ENCODE measurements at places on chromosomes 2 and 18.
A peak's percentile ranks its signal among the peaks of the same experiment; 100 is the strongest.

DNA sequence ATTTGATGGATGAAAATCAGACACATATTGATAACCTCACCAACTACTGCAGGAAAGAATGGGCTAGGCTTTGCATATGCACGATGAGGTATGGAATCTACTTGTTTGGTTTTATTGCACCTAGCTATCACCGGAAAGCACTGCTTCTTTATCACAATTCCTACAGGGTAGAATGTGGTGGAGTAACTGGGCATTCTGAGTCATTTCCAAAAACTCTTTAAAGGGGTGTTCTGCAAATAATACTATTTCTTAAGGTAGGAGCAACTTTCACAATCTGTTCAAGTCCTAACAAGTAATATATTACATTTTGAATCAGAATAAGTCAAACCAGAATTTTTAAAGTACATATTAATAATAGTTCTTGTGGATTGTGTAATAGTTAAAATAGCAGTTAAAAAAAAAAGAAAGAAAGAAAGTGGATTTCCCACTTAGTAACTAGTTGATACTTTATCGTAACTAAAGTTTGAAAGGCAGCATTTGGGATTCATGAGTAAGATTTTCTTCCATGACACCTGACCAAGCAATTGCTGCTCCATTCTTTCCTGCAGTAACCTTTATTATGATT lies 40.5 kb downstream of the INO80C start:
- DNase-seq, result no peak

GRCh38 chr2:20187331-20187730 lies 37.6 kb downstream of the SDC1 start:
- peak; percentile 10 for DNase-seq

- DNase-seq, result no peak
Observed at GRCh38 chr2:58727981-58728656, 487.0 kb upstream of the FANCL start.

DNA sequence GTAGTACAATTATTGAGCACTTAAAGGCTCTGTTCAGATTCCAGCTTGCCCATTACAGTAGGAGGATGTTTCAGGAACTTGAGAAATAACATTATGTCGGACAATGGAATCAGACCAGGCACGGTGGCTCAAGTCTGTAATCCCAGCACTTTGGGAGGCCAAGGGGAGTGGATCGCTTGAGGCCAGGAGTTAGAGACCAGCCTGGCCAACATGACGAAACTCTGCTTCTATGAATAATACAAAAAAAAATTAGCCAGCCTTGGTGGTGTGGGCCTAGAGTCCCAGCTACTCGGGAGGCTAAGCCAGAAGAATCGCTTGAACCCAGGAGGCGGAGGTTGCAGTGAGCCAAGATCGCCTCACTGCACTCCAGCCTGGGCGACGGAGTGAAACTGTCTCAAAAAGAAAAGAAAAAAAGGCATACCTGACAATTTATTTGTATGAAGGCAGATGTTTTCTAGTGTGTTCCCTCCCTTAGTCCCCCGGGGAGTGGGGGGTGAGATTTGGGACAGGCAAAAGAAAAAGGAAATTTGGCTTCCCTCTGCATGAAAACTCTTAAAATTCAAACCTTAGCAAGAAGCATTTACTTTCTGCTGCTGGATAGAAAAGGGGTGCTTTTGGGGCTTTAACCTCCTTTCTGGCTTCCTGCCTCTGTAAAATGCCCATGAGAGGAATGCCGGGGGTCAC lies 13.7 kb upstream of the ZNF532 start:
- no peak for DNase-seq

GRCh38 chr18:35268821-35269220 lies 21.2 kb downstream of the ZSCAN30 start:
- DNase-seq, result no peak

- DNase-seq, result no peak
Observed at GRCh38 chr18:47204908-47205522, 28.9 kb upstream of the IER3IP1 start.

DNA sequence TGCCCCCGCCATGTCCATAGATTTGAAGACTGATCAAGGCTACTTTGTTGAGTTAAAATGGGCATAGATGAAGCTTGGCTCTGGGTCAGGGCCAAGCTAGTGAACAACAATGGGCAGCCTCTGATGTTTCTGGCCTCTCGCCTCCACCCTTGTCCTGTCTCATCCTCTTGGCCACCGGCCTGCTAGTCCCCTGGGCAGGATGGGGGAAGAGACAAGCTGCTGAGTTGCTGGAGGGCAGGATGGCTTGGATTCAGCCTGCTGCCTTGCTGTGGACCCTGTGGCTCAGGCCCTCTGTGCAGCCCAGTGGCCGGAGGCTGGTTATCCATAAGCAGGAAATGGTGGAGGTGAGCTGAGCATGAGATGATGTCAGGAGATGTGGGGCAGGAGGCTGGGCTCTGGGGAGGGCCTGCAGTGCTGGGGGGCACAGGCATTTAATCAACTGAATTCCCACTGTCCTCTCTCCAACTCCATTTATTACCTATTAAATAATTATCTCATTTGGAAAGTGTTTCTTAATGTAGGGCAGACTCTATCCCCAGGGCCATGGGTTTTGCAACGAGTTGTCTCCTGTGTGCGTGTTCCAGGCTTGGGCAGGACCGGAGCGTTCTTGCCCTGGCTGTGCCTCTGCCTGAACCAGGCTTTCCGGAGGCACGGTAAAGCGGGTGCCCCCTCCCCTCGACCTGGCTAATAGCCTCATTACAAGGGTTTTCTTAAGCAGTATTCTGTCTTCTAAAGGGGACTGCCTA lies 122.9 kb downstream of the GLI2 start:
- no peak for DNase-seq

DNA sequence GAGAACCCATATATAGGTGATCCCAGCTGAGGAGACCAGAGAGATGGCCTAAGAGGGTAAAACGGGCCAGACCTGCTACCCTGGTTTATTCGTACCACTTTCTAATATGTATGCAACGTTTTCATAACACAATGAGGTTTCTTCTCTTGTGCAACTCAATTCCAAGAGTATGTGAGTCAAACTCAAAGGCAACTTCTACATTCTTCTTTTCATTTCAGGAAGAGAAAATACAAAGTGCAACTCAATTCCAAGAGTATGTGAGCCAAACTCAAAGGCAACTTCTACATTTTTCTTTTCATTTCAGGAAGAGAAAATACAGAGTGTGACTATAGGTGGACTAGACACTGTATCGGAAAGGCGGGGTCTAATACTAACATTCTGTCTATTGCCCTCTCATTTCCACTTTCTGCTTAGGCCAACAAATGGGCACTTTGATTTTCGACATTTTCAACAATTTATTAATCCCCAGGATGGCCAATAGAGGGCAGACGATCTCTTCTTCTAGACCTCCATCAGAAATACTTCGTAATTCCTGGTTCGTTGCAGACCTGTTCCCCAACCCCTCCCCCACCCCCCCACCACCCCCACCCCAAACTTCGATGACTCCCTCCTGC lies 3.7 kb upstream of the CRIM1 start:
- no peak for DNase-seq

DNA sequence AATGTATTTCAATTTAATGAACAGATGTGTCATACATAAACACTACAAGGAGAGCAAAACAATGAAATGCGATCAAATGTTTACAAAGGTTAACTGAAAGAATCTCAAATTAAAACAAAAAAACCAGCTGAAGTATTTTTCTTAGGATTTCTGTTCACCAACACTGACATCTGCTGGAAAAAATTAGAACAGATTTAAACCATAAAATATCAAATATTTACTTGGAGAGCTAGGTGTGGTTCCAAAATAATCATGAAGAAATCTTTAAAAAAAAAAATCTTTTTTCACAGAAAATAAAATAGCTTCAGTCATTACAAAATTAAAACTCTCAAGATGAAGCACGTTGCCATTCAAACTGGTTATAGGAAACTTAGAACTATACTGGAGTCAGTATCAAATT lies 13.8 kb downstream of the MMADHC start:
- DNase-seq, result no peak

- no peak for DNase-seq
Observed at GRCh38 chr2:159125858-159126257, 157.4 kb downstream of the TANC1 start.

- DNase-seq, result no peak
Observed at GRCh38 chr18:38450876-38451275, 885.3 kb upstream of the CELF4 start.

GRCh38 chr2:207416111-207416510 lies 113.7 kb upstream of the CREB1 start:
- no peak for DNase-seq

DNA sequence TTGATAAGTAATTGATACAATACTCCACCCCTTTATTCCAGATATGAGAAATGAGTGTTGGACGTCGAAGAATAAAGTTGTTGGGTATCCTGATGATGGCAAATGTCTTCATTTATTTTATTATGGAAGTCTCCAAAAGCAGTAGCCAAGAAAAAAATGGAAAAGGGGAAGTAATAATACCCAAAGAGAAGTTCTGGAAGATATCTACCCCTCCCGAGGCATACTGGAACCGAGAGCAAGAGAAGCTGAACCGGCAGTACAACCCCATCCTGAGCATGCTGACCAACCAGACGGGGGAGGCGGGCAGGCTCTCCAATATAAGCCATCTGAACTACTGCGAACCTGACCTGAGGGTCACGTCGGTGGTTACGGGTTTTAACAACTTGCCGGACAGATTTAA lies 26.3 kb downstream of the B3GNT2 start:
- no peak for DNase-seq

DNA sequence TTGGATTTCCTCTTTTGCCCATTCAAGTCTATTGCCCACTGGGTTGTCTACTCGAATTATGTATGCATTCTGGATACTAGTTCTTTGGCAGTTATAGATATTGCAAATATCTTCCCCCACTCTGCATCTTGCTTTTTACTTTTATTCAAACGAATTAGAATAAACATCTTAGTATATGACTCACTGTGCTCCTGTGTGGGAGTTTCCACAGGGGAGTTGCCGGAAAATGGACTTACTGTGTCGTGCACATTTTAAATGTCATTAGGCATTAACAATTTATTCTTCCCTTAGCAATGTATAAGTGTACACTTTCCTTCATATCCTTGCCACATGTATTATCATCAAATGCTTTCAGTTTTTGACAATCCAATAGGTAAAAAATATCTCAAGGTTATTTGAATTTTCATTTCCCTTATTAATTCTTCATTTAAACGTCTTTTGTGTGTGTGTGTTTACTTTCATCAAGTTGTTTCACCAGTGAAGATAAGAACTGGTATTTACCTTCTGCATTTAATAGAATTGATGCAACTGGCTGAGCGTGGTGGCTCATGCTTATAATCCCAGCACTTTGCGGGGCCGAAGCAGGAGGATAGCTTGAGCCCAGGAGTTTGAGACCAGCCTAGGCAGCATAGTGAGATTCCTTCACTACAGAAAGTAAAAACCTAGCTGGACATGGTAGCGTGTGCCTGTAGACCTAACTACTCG lies 4.6 kb upstream of the UGT1A5 start:
- DNase-seq, result no peak

DNA sequence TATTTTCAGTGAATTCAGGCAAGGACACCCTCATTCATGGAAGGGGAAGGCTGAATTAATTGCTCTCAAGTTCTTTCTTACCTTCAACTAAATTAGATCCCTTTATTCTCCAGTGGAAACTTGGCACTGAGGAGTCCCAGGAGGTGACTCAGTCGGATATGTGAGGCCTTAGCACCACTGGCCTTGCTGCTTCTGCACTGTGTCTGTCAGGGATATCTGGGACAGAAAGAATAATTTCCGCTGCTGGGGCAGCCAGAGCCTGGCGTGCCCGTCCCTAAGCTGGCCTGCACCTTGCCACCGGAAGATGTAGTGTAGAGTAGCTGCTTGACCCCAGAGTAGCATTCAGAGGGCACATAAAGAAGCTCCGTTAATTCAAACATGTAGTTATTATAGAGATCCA lies 53.4 kb downstream of the LIMS1 start:
- DNase-seq, result no peak

GRCh38 chr18:63397349-63397748 lies 24.9 kb downstream of the VPS4B start:
- no peak for DNase-seq

DNA sequence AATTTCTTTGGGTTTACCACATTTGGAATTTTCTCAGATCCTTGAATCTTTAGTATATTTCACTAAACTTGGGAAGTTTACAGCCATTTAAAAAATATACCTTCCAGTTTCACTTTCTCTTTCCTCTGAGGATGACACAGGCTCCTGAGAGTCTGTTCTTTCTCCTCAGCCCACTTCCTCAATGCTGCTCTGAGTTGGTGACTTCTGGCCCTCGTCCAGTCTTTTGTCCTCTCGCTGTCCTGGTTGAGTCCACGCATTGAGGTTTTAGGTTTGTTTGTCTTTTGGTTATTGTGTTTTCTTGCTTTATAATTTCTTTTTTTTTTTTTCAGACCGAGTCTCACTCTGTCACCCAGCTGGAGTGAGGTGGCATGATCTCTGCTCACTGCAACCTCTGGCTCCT lies 40.7 kb upstream of the GALR1 start:
- no peak for DNase-seq

GRCh38 chr2:134642938-134643337 lies 75.9 kb downstream of the TMEM163 start:
- no peak for DNase-seq

DNA sequence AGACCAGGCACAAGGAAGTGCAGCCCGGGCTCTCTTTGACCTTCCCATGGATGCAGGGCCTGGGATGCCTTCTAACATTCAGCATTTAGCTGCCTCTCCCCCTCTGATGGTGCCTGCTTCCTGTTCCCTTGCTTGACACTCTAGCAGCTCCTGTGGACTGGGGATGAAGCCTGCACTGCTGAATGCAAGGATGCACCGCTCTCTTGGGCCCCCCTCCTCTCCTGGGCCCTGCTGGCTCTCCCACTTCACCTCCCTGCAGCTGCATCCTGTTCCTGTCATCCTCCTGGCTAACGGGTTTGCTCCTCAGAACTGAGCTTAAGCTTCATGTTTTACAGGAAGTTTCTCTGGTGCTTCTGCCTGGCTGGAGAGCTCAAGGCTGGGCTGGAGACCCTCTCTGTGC lies 254.1 kb downstream of the TSN start:
- no peak for DNase-seq

- DNase-seq, result no peak
Observed at GRCh38 chr2:230862292-230862691, 2.5 kb upstream of the ITM2C start.

DNA sequence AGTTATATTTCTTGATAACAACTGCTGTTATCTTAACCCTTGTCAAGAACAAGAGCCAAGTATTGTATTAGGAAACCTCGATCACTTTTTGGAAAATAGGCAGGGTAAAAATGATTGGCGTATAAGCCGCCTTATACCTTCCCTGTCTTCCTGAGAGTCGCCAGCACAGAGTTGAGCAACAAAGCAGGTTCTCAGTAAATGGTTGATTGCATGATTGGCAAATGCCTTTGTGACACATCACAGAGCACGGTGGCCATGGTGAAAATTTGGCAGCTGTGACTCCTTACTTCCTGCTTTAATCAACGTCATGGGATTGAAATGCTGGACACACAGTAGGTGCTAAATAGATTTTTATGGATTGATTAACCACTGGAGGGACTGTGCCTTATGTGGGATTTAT lies 3.9 kb upstream of the KLHL29 start:
- DNase-seq, result no peak

GRCh38 chr18:58105206-58105887 lies 61.3 kb downstream of the NEDD4L start:
- DNase-seq, result no peak

GRCh38 chr2:43298500-43298899 lies 72.1 kb upstream of the ZFP36L2 start:
- DNase-seq, result no peak

GRCh38 chr2:105581555-105581944 lies 163.2 kb upstream of the NCK2 start:
- DNase-seq, result no peak

GRCh38 chr2:230916218-230916617 lies 8.8 kb downstream of the GPR55 start:
- no peak for DNase-seq
